CD4-positive, alpha-beta T cell treated with Interleukin-17A for 1 hour (primary cell): ENCODE measurements at places on chromosomes 6 and 20.
A peak's percentile ranks its signal among the peaks of the same experiment; 100 is the strongest.

DNA sequence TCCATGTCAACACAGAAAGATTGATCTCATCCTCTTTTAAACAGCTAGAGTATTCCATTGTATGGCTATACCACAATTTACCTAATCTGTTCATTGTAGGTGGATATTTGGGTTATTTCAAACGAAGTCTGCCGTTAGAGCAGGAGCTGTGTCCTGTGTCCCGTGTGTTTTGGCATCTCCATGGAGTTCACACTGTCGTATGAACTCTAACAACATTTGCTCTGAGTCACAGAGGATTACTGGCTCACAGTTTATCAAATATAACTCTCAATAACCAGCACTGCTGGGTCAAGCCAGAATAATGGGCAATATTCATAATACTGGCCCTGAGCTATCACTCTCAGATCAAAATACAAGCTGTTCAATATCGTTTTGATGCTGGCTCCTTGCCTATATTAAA lies 16.4 kb downstream of the TRAM2 start:
- no peak for DNase-seq

DNA sequence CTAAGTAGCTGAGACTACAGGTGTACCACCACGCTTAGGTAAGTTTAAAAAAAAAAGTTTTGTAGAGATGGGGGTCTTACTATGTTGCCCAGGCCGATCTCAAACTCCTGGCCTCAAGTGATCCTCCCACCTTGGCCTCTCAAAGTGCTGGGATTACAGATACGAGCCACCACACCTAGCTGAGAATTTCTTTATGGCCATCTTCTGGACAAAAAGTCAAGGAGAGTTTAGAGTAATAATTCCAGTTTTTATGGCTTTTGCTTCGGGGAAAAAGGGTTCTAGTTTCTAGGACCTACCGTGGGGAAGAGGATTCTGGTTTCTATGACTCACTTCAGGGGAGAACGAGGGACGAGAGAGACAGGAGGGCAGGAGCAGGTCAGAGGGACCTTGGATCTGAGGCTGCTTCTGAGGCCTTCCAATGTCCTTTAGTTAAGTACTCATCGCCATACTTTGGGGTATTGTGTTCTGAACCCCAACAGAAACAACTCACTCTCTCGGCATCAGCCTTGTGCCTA lies 69.3 kb upstream of the IER3 start:
- DNase-seq, result no peak

GRCh38 chr20:2042400-2042799 lies 48.5 kb upstream of the PDYN start:
- DNase-seq, result no peak

GRCh38 chr20:49985617-49986016 lies 2.8 kb downstream of the SNAI1 start:
- no peak for DNase-seq

- DNase-seq, result no peak
These were observed 86.5 kb upstream of the CST7 start for GRCh38 chr20:24862606-24863005.

DNA sequence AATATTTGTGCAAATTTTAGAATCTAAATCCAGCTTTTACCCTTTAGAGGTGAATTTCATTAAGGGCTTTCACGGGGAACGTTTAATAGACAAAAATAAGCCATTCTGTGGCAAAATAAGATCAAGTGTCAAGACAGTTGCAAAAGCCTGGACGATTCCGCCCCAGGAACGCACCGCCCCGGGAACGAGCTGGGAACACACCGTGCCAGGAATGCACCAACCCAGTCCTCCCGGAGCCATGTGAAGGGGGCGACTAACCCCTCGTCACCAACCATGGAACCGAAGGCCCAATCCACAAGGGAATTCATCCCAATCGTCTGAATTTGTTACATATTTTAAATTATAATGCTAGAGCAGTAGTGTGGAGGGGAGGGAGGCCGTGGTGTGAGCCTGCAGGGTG lies 20.8 kb upstream of the TCFL5 start:
- DNase-seq, result no peak

- DNase-seq, result peak; percentile 6
These were observed 193.1 kb upstream of the SIM1 start for GRCh38 chr6:100657678-100658330.

DNA sequence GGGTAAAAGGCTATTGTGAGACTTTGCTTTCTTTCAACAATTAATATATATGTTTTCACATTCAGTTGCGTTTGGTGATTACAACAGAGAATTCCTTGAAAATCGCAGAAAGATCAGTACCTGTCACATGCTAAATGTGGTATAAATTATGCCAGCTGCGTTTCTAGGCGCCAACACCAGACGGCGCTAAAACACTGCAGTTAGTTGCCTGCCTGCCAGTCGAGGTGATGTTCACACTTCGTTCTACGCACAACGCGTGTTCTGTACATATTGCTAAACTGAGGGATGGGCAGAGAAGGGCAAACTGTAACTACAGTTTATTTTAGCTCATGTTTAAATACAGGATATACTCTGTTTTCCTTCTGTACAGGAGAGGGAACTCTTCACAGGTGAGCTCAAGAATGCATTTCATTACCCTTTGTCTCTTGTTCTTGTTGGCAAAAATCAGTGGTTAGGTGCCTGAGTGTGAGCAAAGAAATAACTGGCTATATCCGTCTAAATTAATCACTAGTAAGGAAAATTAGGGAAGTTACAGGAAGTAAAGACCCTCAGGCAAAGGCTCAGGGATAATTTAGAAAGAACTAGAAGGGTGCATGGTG lies 100.1 kb upstream of the RGS17 start:
- no peak for DNase-seq

- no peak for DNase-seq
These were observed 23.9 kb upstream of the NAA20 start for GRCh38 chr20:19992996-19993908.

DNA sequence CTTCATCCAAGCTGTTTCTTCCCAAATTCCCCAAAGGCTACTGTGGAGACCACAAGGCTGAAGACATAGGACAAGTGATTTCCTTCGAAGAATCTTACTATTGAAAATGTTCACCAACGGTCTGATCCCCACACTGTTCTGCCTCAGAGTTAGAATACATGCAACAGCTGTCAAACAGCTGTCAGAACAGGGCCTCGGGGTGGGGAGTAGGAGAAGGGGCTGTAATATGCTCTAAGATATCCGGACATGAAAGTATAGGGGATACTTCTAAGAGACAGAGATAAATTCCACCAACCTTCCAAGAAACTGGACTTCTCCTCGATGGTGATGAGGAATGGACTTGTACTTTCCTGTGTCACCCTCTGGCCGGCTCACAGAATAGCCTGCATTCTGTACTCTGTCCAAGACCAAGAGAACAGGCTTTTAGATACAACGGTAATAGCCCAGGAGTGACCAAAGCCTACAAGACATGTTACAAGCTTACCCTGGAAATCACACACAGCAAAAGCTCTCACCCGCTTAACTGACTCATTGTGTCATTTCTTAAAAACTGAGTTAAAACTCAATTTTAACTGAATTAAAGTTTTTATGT lies 69.2 kb upstream of the PTGIS start:
- no peak for DNase-seq

DNA sequence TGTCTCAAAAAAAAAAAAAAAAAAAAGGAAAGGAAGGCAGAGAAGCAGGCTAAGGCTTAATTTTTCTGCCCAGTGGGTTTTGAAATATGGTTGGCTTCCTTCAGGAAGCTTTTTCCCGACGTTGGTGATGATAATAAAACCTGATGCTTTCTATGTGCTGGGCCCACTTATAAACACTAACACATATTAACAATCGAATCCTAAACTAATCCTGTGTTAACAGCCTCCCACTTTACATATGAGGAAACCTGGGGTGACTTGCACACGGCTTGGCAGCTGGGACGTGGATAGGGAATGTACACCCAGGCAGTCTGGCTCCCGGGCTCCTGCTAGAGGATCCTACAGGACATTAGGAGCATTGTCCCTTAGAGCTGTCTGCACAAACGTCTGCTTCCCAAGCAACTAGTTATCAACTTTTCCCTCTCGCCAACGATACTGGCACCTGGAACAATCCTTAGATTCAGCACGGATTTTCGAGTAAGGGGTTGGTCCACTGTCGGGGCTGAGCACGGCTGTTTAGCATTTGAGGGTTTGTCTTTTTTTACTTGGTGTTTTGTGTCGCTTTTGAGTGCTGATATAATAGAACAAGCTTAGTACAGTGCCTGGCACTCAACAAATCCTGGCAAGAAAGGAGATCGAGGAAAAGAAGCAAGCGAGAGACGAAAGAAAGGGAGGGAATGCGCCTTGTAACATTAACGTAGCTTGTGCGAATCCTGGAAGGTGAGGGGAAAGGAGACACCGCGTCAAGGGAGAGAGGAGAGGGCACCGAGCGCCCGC lies 622 bp upstream of the KIZ start:
- DNase-seq, result no peak

- peak; percentile 4 for DNase-seq
These were observed 26.7 kb upstream of the YWHAB start for GRCh38 chr20:44858606-44859360.

GRCh38 chr6:131640100-131640499 lies 3.0 kb downstream of the ENPP3 start:
- no peak for DNase-seq

DNA sequence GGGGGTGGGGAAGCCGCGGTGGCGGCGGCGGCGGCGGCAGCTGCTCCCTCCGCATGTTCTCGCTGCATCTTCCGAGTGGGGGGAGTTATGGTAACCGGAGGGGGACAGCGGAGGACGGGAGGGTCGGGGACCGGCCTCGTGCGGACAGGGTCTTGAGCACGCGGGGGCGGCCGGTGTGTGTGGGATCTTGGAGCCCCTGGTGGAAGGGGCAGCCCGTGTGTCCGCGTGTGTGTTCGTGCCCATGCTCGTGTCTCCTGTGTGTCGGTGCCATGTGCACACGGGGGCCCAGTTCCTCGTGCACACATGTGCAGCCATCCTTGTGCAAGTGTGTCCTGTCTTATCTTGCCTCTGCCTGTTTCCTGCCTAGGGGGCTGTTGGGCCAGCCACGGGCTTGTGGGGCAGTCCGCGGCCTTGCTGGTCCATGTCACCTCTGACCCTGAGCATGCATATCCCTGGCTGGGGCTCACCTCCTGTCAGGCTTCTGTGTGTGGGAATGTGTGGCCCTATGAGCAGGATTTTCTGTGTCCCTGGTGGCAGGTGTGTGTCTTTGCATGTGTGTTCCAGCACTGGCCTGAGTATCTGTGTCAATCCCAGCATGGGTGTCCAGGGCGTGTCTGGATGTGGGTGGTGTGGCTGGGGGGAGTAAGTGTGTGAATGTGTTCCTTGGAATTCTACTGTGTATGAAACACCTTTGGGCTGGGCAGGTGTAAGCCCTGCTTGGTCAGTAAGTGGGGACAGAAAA lies 8.5 kb downstream of the SYNGAP1 start:
- DNase-seq, result peak; percentile 54

GRCh38 chr6:137145421-137145820 lies 28.0 kb downstream of the IL22RA2 start:
- DNase-seq, result no peak

DNA sequence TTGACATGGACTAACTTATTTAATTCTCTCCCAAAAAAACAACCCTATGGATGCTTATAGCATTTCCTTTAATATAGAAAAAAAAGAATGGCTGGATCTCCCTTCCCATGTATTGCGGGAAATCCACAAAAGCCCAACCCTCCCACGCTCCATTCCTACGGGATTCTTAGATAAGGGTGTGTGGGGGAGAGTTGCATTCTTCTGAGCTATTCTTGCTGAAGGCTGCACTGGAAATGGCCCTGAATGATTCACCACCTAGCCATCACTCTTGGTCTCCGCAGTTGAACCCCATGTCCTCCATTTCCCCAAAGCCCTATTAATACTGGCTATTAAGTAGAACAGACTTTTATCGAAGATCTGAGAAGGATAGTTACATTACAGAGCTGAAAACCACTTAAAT lies 41.9 kb upstream of the ADGRF5 start:
- no peak for DNase-seq

GRCh38 chr20:41279546-41280225 lies 37.8 kb downstream of the ZHX3 start:
- no peak for DNase-seq

DNA sequence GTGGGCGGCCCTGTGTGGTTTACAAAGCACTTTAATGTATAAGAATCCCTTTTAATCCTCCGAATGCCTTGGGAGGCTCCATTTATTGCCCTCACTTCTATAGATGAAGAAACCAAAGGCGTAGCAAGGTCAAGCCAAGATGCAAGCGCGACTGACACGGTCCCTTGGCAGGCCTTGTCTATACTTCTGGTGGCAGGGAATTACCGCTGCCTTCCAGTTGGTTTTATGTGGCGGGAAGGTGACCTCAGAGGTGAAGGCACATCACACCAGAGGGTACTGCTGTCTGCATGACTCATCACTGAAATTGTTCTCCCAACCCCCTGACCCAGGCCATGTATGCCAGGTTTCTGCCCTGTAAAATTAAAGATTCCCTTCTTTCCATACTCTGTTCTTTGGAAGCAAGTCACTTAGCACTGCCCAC lies 36.1 kb upstream of the NAA20 start:
- no peak for DNase-seq

DNA sequence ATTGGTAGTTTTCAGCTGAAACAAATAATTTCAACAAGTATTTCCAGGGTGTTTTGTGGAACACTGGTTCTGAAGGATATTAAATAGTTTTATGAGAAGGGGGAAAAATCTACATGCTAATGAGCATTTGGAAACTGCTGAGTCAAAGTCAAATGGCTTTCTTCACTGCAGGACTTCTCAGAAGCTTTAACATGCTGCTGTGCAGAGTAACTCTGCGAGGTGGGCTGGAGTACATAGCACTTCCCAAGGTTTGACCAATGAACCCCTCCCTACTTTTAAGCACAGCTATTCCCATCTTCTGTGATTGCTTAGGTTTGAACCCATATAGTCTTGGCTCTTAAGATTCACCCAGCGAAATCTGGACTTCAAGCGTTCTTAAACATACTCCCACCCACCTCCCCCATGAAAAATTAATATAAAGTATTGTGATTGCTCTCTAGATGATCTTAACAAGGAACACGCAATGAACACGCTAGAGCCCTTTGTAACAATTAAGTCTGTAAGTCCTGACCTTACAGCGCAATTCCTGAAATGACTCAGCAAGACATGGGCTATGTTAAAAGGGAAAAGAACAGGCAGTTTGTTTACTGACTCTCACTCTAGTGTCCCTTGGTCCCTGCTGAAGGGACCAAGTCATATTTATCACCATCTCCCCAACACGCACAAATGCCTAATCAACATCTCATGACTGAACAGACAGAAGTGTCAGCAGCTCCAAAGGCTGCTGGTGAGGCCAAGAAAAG lies 105.2 kb downstream of the NFATC2 start:
- DNase-seq, result no peak

DNA sequence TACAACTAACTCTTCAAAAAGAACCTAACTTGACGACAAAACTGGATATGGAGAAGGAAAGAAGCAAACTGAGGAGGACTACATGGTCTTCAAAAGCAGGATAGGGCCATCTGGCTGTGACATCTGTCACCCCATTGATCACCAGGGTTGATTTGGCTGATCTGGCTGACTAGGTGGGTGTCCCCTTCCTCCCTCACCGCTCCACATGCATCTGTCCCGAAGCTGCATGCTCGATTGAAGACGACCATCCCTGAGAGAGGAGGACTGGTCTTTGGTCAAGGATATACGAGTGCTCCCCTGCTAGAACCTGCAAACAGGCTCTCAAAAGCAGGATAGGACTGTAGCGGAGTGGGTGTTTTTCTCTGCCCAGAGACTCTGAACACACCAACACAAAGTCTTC lies 21.7 kb downstream of the CPNE1 start:
- no peak for DNase-seq

GRCh38 chr6:152054441-152054840 lies 247.0 kb downstream of the ESR1 start:
- no peak for DNase-seq

- no peak for DNase-seq
These were observed 132.7 kb downstream of the TSHZ2 start for GRCh38 chr20:53104884-53105283.

GRCh38 chr6:166786704-166787293 lies 159.7 kb upstream of the RPS6KA2 start:
- DNase-seq, result peak; percentile 77

- DNase-seq, result no peak
These were observed 1.3 kb downstream of the SIRPB1 start for GRCh38 chr20:1618479-1618878.
